ENCODE measurements at places on chromosomes 4 and X. TPM values are rescaled to one million over a fixed set of nuclear protein-coding genes. Genes with fewer than 3 reads are reported as not detected.

The YIPF6 gene
- 19.2 TPM for total RNA-seq

The SPANXN4 gene
- total RNA-seq: not detected

The FAM114A1 gene
- total RNA-seq: 105 TPM

The PAGE2 gene
- not detected for total RNA-seq

The ANOS1 gene
- total RNA-seq: 3.2 TPM

The PLS3 gene
- 382 TPM for total RNA-seq

The NUDT11 gene
- total RNA-seq: 1.5 TPM

The RGS12 gene
- 64.8 TPM for total RNA-seq

The ZNF718 gene
- 5.9 TPM for total RNA-seq

The MAP7D2 gene
- 0.98 TPM for total RNA-seq

The HS6ST2 gene
- total RNA-seq: 0.74 TPM

The GCNA gene
- total RNA-seq: 9.1 TPM

The CLNK gene
- not detected for total RNA-seq

The SLC16A2 gene
- total RNA-seq: 6.9 TPM

DNA sequence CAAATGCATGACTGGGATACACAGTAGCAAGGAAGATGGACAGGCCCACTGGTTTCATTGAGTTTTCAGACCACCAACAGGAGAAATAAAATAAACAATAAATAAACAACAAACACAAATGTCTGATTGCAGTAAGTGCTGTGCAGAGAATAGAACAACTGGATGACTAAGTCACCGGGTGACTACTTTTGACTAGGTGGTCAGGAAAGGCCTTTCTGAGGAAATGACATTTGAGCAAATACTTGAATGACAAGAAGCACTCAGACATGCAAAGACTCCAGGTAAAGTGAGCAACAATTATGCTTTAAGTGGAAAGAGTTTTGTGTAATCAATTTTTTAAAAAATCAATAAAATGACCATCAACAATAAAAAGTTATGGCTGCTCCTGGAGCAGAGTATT, 137.7 kb downstream of the BTC start:
- no peak for DNase-seq

DNA sequence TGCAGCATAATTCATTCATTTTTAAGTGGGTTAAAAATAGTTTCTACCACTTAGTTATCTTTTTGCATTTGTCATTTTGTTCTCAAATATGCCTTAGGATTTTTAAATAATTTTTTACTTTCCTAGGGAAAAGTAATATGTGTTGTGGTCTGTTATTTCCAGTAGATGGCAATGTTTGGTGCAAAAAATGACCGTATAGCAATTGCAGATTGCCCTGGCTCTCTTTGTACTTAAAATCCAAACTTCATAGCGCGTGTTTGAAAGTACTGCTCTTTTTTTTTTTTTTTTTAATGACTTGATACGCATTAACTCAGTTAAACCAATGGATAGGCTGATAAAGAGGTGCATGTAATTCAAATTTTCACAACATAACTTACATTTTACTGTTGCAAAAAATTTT, 74.4 kb upstream of the RBMX start:
- no peak for DNase-seq

GRCh38 chr4:162163892-162164759, at the start of gene FSTL5:
Gene FSTL5, minus strand, starts transcription at chr4:162164000. Its CDS starts 52,604 bp downstream, at chr4:162111396.
- DNase-seq: no peak

DNA sequence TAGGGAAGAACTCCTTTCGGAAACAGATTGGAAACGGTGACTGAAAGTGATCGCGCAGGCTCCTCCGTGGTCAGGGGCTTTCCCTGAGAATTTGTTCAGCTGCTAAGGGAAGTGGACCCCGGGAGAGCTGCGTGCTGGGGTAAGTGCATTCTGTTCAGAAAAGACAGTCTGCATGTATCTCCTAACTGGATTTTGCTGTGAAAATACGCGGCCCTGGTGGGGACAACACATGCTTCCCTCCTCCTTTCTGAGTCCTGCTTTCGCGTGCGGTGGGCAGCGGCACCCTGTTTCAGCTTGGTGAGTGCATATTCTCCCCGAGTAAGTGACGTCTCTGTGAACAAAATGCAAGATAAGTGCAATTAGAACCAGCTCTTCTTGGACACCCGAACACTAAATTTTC, 195.6 kb downstream of the STIM2 start:
- DNase-seq: no peak

GRCh38 chr4:109729117-109729717, 653 bp downstream of the PLA2G12A start:
- no peak for DNase-seq

DNA sequence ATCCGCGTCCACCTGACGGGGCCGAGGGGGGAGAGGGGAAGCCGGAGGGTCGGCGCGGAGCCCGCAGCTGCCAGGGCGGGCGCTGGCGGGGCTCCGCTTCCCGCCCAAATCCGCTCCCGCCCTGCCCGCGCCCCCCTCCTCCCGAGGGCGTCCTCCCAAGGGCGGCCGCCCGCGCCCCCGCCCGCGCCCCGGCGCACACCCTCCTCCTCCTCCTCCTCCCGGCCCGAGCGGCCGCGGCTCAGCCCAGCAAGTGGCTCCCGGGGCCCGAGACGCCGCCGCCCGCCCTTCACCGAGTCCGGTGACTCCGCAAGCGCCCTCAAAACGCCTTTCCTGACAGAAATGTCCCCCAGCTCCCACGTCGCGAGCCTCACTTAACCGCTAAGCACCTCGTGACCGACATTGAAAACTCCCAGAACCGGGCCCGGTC, 487 bp downstream of the HMGB2 start:
- DNase-seq: no peak

DNA sequence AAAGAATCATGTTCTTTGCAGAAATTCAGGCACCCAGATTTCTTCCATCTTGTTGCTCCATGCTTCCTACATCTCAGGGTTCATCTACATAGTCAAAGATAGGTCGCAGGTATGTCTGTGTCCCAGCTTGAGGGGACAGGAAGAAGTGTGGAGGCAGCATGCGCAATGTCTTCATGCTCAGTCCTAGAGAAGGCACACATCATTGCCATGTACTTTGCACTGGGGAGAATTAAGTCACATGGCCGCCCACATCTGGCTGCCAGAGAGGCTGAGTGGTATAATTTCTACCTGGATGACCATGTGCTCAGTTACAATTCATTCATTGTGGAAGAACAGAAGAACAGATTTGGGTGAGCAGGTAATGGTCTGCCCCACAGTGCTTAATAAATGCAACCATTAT, 54.1 kb downstream of the GAB1 start:
- no peak for DNase-seq

DNA sequence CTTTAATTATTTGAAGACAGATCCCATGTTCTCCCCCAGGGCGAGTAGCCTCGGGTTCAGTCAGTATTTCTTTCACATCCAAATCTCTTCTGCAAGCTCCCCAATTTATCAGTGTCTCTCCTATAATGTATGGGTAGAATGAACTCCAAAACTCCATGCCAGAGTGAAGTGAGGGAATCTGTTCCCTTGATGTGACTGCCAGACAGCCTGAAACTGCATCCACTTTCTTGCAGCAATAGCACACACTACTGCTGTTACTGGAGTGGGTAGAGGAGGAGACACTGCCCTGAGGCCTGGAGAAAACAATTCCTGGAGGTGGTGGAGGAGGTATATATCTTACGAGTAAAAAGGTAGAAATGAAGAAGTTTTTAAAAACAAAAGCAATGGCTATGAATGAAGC, 11.0 kb downstream of the LNX1 start:
- DNase-seq: no peak

DNA sequence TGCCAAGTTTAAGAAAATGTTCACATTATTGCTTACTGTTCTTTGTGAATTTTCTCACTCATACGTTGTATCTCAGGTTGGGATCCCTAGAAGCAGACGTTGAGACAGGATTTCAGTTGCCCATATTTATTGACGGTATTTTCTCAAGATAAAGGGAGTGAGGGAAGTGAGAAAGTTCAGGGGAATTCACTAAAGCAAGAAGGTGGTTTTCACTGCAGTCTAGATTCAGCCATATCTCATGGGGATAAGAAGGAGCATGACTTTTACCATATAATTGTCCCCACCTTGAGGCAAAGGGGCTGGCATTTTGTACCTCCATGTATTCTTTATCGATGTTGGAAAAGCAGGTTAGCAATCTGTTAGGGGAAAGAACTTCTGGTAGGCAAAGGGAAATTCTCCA, 543.0 kb downstream of the CCSER1 start:
- no peak for DNase-seq

- DNase-seq: no peak
Measured at GRCh38 chrX:38438321-38438720, 85.9 kb downstream of the OTC start.

DNA sequence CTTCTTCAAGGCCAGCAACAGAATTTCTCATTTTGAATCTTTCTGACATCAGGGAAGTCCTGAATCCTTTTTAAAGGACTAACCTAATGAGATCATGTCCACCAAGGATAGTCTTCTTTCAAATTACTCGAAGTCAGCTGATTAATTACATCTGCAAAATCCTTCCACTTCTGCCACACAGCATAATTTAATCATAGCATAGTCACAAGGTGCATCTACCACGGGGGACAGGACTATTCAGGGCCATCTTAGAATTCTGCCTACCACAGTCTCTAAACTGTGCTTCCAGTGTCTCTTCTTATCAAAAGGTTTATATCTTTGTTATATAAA, 53.7 kb downstream of the ATP10D start:
- no peak for DNase-seq

GRCh38 chr4:59341506-59341905, 1858.6 kb upstream of the ADGRL3 start:
- DNase-seq: no peak

- DNase-seq: no peak
Measured at GRCh38 chr4:51853027-51853682, 10.2 kb downstream of the DCUN1D4 start.

DNA sequence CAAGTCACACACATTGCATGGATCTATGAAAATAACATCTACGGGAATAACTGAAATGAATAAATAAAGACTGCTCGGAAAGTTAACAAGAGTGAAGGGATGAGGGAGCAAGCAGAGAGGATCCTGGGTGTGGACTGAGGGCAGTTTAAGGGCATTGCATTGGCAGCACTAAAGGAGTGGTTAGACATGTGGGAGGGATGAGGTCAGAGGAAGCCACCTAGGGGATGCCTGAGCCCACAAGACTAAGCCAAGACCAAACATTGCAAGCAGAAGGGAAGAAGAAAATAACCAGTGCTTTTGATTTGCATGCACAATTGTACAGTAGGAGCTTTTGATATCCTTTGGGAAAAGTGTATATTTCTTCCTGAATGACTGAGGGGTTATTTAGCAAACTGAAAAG, 106.1 kb downstream of the MSL3 start:
- DNase-seq: no peak

DNA sequence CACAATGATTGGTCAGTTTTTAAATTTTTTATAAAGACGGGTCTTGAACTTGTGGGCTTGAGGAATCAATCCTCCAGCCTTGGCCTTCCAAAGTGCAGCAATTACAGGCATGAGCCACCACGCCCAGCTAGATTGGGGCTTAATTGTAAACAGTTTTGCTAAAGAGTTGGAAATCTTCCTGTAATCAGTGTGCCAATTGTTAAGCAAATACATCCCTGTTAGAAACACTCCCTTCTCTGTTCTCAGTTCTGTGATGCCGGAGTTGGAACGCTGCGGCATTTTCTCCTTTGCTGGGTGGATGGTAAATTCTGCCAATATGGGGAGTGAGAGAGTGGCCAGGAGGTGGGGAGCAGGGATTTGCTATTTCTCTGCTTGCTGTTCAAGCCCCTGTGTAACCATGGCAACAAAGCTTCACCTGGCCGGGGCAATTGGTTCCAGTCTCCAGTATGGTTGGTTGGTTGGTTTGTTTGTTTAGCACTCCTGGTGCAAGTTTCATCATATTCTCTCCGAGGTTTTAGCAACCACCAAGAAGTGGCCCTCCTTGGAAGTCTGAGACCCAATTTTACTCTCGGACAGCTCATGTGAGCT, 3.0 kb upstream of the SPATA4 start:
- no peak for DNase-seq

- DNase-seq: no peak
Measured at GRCh38 chrX:2559124-2559523, 58.3 kb upstream of the DHRSX start.

DNA sequence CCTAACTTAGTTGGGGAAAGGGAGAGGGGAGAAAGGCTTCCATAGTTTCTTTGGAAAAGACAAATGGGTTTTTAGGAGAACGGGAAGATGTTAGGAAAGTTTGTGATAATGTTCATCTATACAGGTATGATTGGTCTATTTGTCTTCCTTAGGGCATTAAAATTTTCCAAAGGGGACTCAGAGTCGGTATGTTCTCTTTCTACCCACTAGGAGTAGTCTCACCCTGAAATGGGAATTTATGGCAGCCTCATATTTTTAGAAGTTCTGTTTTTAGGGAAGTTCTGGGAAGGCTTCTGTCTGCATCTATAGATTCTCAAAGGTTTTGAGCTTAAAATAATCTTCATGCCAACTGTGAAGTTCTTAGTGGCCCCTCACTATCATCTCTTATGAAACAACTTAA, 637.3 kb downstream of the ADGRL3 start:
- DNase-seq: no peak

- DNase-seq: no peak
Measured at GRCh38 chr4:102493257-102493656, 7.9 kb upstream of the NFKB1 start.

- no peak for DNase-seq
Measured at GRCh38 chrX:146887020-146887419, 72.5 kb upstream of the CXorf51A start.

GRCh38 chrX:52422884-52423283, 54.1 kb downstream of the XAGE2 start:
- DNase-seq: no peak

DNA sequence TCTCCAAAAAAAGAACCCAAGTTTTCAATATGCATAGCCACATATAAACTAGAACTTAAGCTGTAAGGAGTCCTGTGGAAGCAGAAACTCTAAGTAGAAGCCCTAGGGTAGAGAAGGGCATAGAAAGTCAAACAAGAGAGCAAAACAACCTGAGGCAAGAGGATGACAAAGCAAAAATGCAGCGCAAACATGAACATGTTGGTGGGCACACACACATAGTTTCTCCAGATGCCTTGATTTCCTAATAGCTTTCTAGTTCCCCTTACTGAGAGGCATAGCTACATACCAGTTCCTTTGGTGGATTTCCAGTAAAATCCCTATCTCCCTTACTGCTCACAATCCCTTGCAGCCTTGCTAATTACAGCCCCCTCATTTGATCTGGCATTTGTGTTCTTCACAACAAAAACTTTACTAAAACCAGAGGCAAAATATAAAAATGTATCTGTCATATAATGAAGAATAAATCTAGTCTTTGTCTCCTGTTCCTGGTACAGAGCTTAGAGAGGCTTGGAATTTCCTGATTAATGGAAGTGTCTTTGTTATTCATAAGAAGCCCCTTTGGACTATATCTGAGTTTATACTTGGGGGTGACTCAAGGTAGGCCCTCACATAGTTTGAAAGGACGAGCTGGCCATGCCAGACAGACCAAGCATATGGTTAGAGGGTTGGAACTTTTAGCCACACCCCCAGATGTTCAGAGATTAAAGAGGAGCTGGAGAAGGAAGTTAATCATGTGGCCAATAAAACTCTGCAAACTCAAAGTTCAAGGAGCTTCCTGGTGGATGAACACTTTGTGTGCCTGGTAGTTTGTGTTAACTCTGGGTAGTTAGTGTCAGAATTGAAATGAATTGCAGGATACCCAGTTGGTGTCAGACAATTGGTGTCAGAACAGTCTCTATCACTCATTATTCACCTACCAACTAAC, 52.7 kb upstream of the ZCCHC13 start:
- DNase-seq: no peak

All from vagina (tissue), 2 donors.